Breast epithelium (tissue), 4 donors: ENCODE measurements at places on chromosomes 12 and 14.

- no peaks in the 10 kb centered on the region for H3K4me1 ChIP-seq
- DNase-seq: no peak
- no peak overlapping the region for H3K27ac ChIP-seq
- no peaks in the 10 kb centered on the region for H3K27me3 ChIP-seq
Measured at GRCh38 chr14:91586410-91586809, 76.3 kb upstream of the PPP4R3A start.

- no peak overlapping the region for H3K27ac ChIP-seq
- DNase-seq: no peak
- no peak overlapping the region for H3K4me3 ChIP-seq
- no peaks in the 10 kb centered on the region for H3K36me3 ChIP-seq
- no peaks in the 10 kb centered on the region for H3K27me3 ChIP-seq
Measured at GRCh38 chr12:129635021-129635685, 268.7 kb downstream of the TMEM132D start.

- no peaks in the 10 kb centered on the region for H3K27me3 ChIP-seq
- no peak overlapping the region for H3K4me3 ChIP-seq
- no peaks in the 10 kb centered on the region for H3K4me1 ChIP-seq
- H3K27ac ChIP-seq: peak overlapping the region; percentile 40
Measured at GRCh38 chr12:75641031-75641780, 129.8 kb upstream of the KRR1 start.

GRCh38 chr12:60684988-60685655 lies 1089.3 kb downstream of the SLC16A7 start:
- H3K27ac ChIP-seq: no peak overlapping the region
- DNase-seq: no peak
- H3K36me3 ChIP-seq: no peaks in the 10 kb centered on the region
- no peaks in the 10 kb centered on the region for H3K4me1 ChIP-seq
- H3K4me3 ChIP-seq: no peak overlapping the region
- no peaks in the 10 kb centered on the region for H3K27me3 ChIP-seq

GRCh38 chr12:60119327-60119726 lies 523.5 kb downstream of the SLC16A7 start:
- H3K4me1 ChIP-seq: no peaks in the 10 kb centered on the region
- H3K36me3 ChIP-seq: no peaks in the 10 kb centered on the region
- H3K27ac ChIP-seq: no peak overlapping the region
- no peaks in the 10 kb centered on the region for H3K27me3 ChIP-seq
- no peak for DNase-seq

- no peak overlapping the region for H3K4me3 ChIP-seq
- H3K36me3 ChIP-seq: no peaks in the 10 kb centered on the region
- H3K27me3 ChIP-seq: no peaks in the 10 kb centered on the region
- H3K27ac ChIP-seq: no peak overlapping the region
Measured at GRCh38 chr14:85590784-85591183, 60.8 kb downstream of the FLRT2 start.

DNA sequence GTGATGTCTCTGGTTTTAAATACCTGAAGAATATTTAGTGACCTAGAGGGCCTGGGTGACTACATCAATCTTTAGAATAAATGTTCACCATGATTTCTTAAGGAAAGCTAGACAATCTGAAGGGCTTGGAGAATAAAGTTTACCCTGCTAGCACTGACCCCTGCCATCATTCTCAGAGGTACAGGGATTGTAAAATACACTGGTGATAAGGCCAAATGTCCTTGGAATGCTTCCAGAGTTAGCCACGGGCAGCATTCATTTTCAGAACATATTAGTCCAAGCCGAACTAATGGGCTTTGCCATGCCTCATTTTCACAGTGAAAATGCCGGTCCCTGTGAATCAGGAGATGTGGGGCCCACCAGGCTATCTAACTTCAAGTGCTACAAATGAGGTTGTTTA lies 1381.7 kb upstream of the SEL1L start:
- no peaks in the 10 kb centered on the region for H3K27me3 ChIP-seq
- no peaks in the 10 kb centered on the region for H3K36me3 ChIP-seq
- no peak overlapping the region for H3K4me3 ChIP-seq

DNA sequence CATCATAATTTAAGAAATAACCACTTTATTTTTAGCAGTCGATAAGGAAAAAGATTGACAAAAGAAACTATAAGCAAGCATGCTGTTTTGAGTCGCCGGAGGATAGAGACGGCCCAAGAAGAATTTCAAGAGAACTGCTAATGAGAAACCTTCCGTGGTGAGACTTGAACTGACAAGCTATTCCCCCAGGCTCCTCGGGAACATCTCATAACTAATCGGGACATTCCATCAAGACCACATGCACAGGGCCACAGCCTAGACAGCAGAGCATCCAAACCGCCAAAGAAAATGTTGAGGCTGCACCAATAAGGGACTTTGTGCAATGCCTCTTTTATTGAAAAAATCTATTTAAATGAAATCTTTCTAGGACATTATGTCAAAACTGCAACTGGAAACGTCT lies 51.0 kb downstream of the YEATS4 start:
- no peak overlapping the region for H3K27ac ChIP-seq
- no peaks in the 10 kb centered on the region for H3K36me3 ChIP-seq
- no peak overlapping the region for H3K4me3 ChIP-seq
- H3K27me3 ChIP-seq: no peaks in the 10 kb centered on the region
- H3K4me1 ChIP-seq: no peaks in the 10 kb centered on the region
- DNase-seq: no peak

GRCh38 chr14:42961509-42961908 lies 1354.8 kb downstream of the LRFN5 start:
- no peak overlapping the region for H3K4me3 ChIP-seq
- H3K27me3 ChIP-seq: no peaks in the 10 kb centered on the region
- DNase-seq: no peak
- no peaks in the 10 kb centered on the region for H3K4me1 ChIP-seq

DNA sequence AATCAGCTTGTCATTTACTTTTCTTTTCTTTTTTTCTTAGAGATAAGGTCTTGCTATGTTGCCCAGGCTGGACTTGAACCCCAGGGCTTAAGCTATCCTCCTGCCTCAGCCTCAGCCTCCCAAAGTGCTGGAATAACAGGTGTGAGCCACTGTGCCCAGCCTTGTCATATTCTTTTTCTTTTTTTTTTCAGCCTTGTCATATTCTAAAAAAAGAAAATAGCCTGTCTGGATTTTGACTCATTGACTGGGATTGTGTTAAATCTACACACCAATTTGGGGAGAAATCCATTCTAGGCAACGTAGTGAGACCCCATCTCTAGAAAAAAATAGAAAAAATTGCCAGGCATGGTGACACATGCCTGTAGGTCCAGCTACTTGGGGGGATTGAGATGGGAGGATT lies 24.1 kb downstream of the ATP5MC2 start:
- no peak overlapping the region for H3K27ac ChIP-seq
- H3K27me3 ChIP-seq: no peaks in the 10 kb centered on the region
- no peaks in the 10 kb centered on the region for H3K4me1 ChIP-seq
- no peak overlapping the region for H3K4me3 ChIP-seq
- no peak for DNase-seq
- H3K36me3 ChIP-seq: no peaks in the 10 kb centered on the region

- peak overlapping the region; percentile 38 for H3K27ac ChIP-seq
- no peak overlapping the region for H3K4me3 ChIP-seq
- no peaks in the 10 kb centered on the region for H3K36me3 ChIP-seq
- peak; percentile 36 for DNase-seq
- no peaks in the 10 kb centered on the region for H3K27me3 ChIP-seq
Measured at GRCh38 chr14:54446161-54446693, 5.1 kb upstream of the CNIH1 start.

- H3K27me3 ChIP-seq: no peaks in the 10 kb centered on the region
- no peaks in the 10 kb centered on the region for H3K4me1 ChIP-seq
- no peak for DNase-seq
- H3K27ac ChIP-seq: no peak overlapping the region
Measured at GRCh38 chr14:37142835-37143401, 29.5 kb downstream of the SLC25A21 start.

DNA sequence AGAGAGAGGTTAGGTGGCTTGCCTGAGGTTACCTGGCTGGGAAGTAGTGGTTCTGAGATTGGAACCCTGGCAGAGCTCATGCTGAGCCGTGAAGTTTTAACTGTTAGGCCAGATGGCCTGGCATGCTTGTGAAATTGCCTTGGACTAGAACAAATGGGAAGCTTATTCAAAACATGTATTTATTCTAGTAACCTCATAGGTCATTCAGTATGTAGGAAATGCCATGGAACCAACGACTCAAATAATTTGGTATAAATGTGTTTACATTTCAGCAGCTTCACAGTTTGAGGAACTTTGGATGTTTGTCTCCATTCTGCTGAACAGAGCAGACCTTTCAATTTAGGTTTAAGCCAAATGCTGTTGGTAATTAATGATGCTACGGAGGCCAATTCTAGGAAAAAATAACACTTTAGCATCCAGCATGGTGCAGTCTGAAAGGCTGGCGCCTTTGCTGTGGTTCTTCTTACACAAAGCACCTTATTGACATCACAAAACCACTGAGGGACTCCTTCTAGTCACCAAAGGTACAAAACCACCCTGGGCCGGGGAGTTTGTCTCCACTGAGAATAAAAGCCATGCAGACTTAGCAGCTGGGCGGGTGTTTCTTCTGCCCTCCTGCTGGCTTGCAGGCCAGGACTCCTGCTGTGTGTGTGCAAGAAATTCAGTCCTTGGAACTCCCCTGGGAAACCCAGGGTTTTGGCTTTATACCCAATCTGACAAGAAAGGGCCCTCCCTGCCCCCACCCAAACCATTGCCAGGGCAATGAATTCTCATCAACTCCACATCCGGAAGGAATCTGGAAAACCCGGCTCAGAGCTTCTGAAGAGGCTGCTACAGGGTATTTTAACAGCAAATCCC lies 64.2 kb downstream of the ELK3 start:
- peak overlapping the region; percentile 12 for H3K27ac ChIP-seq
- no peaks in the 10 kb centered on the region for H3K36me3 ChIP-seq
- H3K27me3 ChIP-seq: no peaks in the 10 kb centered on the region
- no peak overlapping the region for H3K4me3 ChIP-seq

- H3K4me3 ChIP-seq: peak overlapping the region; percentile 24
- no peak for DNase-seq
- peaks cover 100% of the 10 kb centered on the region for H3K27me3 ChIP-seq
- no peaks in the 10 kb centered on the region for H3K36me3 ChIP-seq
Measured at GRCh38 chr14:36658123-36659009, 3.3 kb upstream of the PAX9 start.

- H3K27ac ChIP-seq: no peak overlapping the region
- peaks cover 3% of the 10 kb centered on the region for H3K36me3 ChIP-seq
- DNase-seq: no peak
- H3K4me3 ChIP-seq: no peak overlapping the region
Measured at GRCh38 chr14:37615582-37616289, 20.3 kb downstream of the TTC6 start.

DNA sequence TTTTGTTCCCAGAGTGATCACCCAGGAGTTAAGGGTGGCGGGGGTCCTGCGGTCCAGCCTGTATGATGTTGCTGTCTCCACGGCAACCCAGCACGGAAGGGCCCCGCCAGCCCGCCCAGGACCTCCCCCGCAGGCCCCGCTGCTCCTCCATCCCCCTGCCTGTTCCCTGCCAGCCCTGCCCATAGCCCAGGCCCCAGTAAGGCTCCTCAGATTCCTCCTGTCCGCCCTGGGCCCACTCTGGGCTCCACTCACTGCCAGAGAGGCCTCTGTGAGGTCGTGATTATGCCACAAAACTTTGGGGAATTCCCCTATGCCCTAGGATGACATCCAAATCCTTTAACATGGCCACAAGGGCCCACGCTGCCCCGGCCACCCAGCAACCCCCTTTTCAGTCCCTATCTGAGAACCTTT lies 20.8 kb downstream of the HSP90AA1 start:
- H3K4me1 ChIP-seq: no peaks in the 10 kb centered on the region
- no peak overlapping the region for H3K27ac ChIP-seq
- DNase-seq: no peak
- H3K4me3 ChIP-seq: no peak overlapping the region
- no peaks in the 10 kb centered on the region for H3K27me3 ChIP-seq

DNA sequence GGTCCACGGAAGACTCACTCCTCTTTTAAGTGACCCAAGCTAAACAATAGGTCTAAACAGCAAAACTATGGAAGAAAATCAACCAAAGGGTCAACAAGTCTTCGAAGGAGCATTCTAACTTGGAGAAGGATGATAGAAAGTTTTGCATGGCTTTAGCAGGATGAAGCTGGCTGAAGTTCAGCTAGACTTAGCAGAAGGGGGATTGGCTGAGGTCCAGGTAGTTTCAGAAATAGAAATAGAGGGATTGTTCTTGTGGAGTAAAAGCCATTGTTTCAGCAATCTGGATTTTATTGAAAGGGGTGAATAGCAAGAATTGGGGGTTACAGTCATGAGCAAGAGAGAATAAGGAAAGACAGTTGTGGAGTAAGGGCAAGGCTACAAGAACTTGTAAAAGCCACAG lies 84.7 kb upstream of the TSPAN8 start:
- no peak overlapping the region for H3K27ac ChIP-seq
- no peaks in the 10 kb centered on the region for H3K27me3 ChIP-seq
- no peak overlapping the region for H3K4me3 ChIP-seq
- DNase-seq: no peak

DNA sequence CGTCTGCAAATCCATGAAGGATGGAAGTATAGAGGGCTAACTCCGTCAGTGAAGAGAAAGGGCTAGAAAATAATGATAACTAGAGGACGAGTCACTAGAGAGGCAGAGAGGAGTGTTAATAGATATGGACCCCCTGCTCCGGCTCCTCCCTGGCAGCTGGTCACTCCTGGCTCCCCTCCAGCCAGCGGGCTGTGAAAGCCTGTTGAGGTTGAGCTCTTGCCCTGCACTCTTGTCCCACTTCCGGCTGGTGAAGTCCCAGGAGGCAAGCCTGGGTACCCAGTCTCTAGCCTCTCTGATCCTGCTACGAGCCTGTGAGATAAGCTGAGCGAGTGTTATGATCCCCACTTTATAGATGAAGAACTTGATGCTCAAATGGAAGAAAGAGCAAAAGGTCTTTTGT lies 90.3 kb downstream of the RFX4 start:
- no peak overlapping the region for H3K4me3 ChIP-seq
- H3K36me3 ChIP-seq: no peaks in the 10 kb centered on the region
- no peak for DNase-seq
- H3K27me3 ChIP-seq: no peaks in the 10 kb centered on the region
- H3K4me1 ChIP-seq: no peaks in the 10 kb centered on the region

DNA sequence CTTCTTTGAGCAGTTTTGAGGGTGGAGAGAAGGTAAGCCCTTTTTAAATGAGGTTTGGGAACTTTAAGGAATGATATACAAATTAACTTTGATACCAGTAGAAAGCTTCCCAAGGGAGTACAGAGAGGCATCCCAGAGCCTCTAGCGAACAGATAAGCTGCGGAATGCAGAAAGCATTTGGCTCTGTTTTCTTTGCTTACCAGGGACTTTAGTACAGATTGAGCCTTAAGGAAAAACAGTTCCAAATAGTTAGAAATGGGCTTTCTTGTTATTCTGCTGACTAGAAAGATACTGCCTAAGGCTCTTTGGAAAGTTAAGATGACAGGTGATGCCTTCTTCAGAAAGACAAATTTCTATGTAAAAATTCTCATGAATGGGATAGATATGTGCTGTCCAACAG lies 261.7 kb upstream of the FOXN3 start:
- H3K4me1 ChIP-seq: no peaks in the 10 kb centered on the region
- H3K27me3 ChIP-seq: no peaks in the 10 kb centered on the region
- DNase-seq: no peak
- H3K36me3 ChIP-seq: no peaks in the 10 kb centered on the region

DNA sequence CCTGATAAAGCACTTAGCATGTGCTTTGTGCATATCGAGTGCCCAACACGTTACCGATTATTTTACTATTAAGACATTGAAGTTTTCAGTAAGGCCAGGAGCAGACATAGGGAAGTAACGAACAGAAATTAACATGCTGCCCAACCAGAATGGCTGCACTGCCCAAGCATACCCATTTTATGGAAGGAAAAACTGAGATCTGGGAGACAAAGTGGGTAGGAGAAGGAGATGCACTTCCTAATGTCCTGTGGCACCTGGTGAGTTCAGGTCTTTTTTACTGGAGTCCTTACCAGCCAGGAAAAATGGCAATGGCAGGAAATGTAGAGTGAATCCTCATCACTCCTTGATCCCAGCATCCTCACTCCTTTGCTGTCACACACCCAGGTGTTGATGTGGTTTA lies 768.5 kb downstream of the MED13L start:
- H3K4me1 ChIP-seq: no peaks in the 10 kb centered on the region
- no peak overlapping the region for H3K4me3 ChIP-seq
- H3K27me3 ChIP-seq: no peaks in the 10 kb centered on the region
- no peaks in the 10 kb centered on the region for H3K36me3 ChIP-seq
- no peak for DNase-seq
